ENCODE measurements at places on chromosomes 2 and 18.

DNA sequence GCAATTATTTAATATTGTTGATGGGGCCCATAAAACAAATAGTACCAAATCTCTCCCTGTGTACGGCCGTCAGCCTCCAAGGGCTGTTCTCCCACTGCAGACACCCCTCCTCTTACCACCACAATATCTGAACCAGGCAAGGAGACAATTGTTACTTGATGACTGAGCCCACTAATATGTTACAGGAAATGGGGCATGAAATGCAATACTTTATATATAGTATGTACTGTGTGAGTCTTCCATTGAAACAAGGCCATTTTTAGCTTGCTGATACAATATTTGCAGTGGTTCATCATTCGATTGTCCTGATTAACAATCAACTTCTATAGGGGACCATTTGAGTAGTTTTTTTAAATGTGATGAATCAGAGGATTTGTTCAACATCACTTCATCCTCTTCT lies 307.3 kb downstream of the GBX2 start:
- no peak for DNase-seq

GRCh38 chr2:164972216-164972615 lies 16.9 kb upstream of the SLC38A11 start:
- no peak for DNase-seq

DNA sequence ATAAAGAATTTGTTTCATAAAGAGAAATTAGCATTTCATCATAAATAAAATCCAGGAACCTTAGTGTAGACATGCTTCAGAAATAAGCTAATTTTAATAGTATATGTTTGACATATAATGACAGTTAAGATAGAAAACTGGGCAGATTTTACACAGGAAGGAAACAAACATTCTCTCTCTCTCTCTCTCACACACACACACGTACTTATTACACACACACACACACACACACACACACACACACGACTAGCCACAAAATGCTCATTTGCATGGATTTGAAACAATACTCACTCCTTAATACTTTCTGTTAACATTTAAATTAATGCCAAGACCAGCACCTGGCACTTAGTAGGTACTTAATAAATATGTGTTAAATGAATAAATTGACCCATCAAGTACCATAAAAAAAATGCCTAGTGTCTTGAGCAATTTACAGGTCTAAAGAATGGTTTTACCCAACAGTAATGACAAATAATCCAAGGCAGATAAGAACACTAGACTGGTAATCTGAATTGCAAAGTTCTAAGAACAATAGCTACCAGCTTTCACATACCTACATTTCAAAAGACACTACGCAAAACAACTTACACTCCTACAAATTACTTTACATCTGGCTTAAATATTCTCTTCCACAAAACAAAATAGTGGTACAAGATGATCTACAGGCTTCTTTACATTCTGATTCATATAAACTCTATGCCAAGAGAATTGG lies 2.9 kb upstream of the GALNT3 start:
- DNase-seq = no peak

GRCh38 chr18:5625076-5625475 lies 81.3 kb upstream of the EPB41L3 start:
- no peak for DNase-seq

GRCh38 chr2:24492421-24493279 lies 1.6 kb downstream of the NCOA1 start:
- no peak for DNase-seq

DNA sequence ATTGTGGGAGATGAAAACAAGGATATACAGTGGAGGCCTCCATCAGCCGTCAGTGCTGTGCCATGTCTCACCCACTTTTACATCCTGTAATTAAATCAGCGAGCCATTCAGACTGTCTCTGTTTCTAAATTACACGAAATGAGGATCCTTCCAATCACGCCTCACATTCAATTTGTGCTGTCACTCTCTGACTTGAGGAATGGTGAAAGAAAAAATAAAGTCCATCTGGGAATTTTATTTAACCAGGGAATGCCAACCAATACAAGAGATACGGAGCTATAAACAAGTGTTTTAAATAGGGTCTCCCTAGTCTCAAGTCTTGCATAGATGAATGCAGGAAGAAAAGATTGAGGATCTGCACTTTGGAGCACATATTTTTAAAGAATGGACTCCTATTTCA lies 72.8 kb downstream of the CMPK2 start:
- no peak for DNase-seq

DNA sequence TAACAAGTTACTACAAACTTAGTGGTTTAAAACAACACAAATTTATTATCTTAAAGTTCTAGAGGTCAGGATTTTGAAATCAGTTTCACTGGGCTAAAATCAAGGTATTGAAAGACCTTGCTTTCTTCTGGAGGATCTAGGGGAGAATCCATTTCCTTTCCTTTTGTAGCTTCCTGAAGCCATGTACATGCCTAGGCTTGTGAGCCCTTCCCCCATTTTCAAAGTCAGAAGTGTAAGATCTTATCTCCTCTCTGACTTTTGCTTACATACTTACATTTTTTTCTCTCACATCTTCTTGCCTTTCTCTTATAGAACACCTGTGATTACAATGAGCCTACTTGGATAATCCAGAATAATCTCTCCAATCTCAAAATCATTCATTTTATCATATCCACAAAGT lies 78.7 kb upstream of the MBOAT2 start:
- DNase-seq = no peak

DNA sequence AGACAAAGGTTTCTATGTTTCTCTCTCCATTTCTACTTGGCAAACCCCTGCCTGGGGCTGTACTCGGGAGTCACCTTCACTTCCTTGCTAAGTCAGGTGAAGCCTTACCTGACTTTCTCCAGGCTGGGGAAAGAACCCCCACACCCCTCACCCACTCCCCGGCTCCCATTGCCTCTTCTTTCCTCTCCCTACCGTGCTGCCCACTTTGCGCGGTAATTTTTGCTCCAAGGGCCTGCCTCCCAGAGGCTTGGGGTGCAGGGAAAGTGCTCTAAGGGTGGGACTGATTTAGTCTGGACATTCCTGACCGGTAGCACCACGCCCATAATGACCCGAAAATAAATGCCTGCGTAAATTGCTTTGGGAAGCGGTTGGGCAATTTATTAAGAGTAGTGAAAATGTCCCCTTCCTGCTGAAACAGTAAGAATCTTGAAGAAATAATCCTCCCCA lies 49.1 kb upstream of the ATP6V1B1 start:
- no peak for DNase-seq

- DNase-seq = no peak
These were observed 335.7 kb upstream of the UBE2E3 start for GRCh38 chr2:180644709-180645108.

- DNase-seq = peak; percentile 92
These were observed 44.3 kb upstream of the ZDBF2 start for GRCh38 chr2:206230060-206230762.
